ENCODE measurements at places on chromosomes 4 and X. TPM values are rescaled to one million over a fixed set of nuclear protein-coding genes. Genes with fewer than 3 reads are reported as not detected.

The PDLIM3 gene
- total RNA-seq = 1,176 TPM

The MAOB gene
- 40.6 TPM for total RNA-seq

The SCML1 gene
- total RNA-seq = 20.1 TPM

GRCh38 chr4:17276776-17277175, 235.1 kb downstream of the QDPR start:
- no peak for DNase-seq

The PIR gene
- total RNA-seq = 13.5 TPM

The COL4A6 gene
- 2.2 TPM for total RNA-seq

All from thoracic aorta (tissue), 2 donors.